ENCODE measurements at places on chromosomes 4 and X. TPM values are rescaled to one million over a fixed set of nuclear protein-coding genes. Genes with fewer than 3 reads are reported as not detected.

GRCh38 chr4:168981460-168981859, 28.6 kb downstream of the CBR4 start:
- H3K36me3 ChIP-seq, result peaks cover 3% of the 10 kb centered on the region
- DNase-seq, result no peak
- no peak overlapping the region for H3K27ac ChIP-seq
- H3K4me3 ChIP-seq, result no peak overlapping the region
- no peaks in the 10 kb centered on the region for H3K4me1 ChIP-seq
- no peaks in the 10 kb centered on the region for H3K27me3 ChIP-seq

DNA sequence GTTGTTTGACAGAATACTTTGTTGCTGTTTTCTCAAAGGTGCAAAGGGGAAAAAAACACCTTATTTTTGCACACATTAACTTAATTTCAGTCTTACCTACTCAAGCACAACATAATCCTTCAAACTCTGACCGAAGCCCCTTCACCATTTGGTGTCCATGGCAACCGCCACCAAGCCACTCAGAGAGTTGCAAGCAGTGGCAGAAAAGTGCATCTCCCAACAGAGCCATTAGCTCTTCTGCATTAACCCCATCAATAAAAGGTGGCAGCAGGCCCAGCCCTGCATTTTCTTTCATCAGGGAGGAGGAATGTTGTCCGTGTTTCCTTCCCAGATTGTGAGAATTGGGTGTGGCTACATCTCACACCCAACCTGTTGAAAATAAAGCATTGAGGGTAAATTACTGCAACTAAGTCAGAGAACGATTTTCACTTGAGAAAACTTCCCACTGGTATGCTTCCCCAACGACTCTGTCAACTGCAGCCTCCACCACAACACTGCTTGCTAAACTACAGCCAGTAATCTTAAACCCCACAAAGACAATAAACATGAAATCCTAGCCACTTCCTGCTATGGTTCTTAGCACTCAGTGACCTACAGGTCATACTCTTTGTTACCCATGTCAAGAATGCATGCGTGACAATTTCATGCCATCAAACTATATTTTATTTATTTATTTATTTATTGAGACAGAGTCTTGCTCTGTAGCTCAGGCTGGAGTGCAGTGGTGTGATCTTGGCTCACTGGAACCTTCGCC, 154.0 kb downstream of the GRIA3 start:
- no peaks in the 10 kb centered on the region for H3K36me3 ChIP-seq
- no peak for DNase-seq
- H3K4me3 ChIP-seq, result no peak overlapping the region
- no peak overlapping the region for H3K27ac ChIP-seq
- H3K4me1 ChIP-seq, result no peaks in the 10 kb centered on the region

DNA sequence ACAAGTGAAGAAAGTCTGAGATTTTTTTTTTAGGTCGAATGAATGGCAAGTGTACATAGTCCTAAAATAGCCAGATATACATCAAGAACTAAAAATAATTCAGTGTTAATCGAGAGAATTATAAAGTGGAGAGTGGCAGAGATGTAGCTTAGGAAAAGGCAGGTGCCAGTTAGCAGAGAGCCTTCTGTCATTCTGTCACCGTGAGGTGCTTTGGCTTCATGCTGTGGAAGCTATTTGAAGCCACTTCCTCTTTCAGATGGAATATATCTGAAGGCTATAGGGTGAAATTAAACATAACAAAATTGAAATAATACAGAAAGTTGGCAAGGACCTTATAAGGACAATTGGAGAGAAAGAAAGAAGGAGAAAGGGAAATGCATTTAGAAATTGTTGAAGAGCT, 756.3 kb downstream of the CCSER1 start:
- no peaks in the 10 kb centered on the region for H3K36me3 ChIP-seq
- H3K27me3 ChIP-seq, result no peaks in the 10 kb centered on the region
- no peaks in the 10 kb centered on the region for H3K4me1 ChIP-seq
- no peak overlapping the region for H3K4me3 ChIP-seq
- DNase-seq, result no peak

- H3K27me3 ChIP-seq, result no peaks in the 10 kb centered on the region
- no peak for DNase-seq
- no peaks in the 10 kb centered on the region for H3K36me3 ChIP-seq
- H3K27ac ChIP-seq, result no peak overlapping the region
- H3K4me1 ChIP-seq, result no peaks in the 10 kb centered on the region
- no peak overlapping the region for H3K4me3 ChIP-seq
Measured at GRCh38 chr4:41041551-41041950, 172.8 kb downstream of the APBB2 start.

DNA sequence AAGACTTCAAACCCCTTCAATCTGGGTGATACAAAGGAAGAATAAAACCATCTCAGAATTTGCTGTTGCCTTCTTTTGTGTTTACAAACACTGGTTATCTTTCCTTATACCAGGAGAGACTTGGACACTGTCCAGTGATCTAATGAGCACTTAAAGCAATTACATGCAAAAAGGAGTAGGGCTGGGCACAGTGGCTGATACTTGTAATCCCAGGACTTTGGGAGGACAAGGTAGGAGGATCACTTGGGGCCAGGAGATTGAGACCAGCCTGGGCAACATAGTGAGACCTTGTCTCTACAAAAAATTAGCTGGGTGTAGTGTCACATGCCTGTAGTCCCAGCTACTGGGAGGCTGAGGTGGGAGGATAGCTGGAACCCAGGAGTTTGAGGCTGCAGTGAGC, 95.7 kb upstream of the DRD5 start:
- no peak for DNase-seq
- no peak overlapping the region for H3K4me3 ChIP-seq
- H3K27me3 ChIP-seq, result no peaks in the 10 kb centered on the region
- H3K4me1 ChIP-seq, result no peaks in the 10 kb centered on the region

DNA sequence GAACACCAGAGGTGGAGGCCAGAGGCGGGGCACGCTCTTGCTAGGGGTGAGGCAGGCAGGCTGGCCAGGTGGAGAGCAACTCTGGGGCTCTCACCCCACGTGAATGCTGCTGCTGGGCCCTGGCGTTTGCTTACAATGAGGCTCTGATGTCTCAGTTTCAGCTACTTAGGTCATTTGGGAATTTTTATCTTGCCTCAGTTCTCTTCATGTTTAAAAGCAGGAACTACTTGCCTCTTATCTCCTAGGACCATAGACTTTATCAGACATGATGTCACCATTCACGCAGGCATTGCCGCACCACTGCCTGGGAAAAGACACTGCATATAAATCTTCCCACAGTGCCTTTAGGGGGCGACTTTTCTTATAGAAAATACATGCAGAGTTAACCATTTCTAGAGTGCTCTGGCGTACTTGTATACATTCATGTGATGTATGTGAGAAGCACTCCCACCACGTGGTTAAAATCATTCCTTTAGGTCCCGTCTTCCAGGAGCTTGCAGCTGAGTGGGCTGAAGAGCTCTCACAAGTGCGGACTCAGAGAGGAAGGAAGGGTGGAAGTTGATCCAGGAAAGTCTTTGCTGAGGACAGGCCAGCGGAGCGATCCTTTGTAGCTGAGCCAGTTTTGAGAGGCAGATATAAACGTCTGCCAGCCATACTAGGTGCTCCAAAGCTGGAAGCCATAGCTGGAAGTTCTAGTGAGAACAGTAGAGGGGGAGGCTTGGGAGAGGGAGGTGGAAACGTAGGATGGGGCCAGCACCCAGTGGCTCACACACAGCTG, 84.3 kb upstream of the CLDN34 start:
- DNase-seq, result no peak
- H3K4me1 ChIP-seq, result no peaks in the 10 kb centered on the region
- H3K4me3 ChIP-seq, result no peak overlapping the region
- H3K27me3 ChIP-seq, result no peaks in the 10 kb centered on the region

DNA sequence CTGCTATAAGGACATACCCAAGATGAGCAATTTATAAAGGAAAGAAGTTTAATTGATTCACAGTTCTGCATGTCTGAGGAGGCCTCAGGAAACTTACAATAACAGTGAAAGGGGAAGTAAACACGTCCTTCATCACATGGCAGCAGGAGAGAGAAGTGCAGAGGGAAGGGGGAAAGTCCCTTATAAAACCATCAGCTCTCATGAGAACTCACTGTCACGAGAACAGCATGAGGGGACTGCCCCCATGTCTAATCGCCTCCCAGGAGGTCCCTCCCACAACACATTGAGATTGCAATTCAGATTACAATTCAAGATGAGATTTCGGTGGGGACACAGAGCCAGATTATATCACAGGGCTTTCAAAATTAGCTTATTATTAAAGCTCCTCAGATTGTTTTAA, 209.5 kb upstream of the PPP3CA start:
- no peaks in the 10 kb centered on the region for H3K27me3 ChIP-seq
- H3K4me1 ChIP-seq, result no peaks in the 10 kb centered on the region
- no peak overlapping the region for H3K4me3 ChIP-seq
- H3K36me3 ChIP-seq, result no peaks in the 10 kb centered on the region
- no peak for DNase-seq
- no peak overlapping the region for H3K27ac ChIP-seq

- peaks cover 36% of the 10 kb centered on the region for H3K4me1 ChIP-seq
- no peak overlapping the region for H3K4me3 ChIP-seq
- H3K27me3 ChIP-seq, result no peaks in the 10 kb centered on the region
- no peak overlapping the region for H3K27ac ChIP-seq
Measured at GRCh38 chrX:155888139-155888538, 7.0 kb downstream of the VAMP7 start.

GRCh38 chr4:24382381-24382780, 202.0 kb downstream of the DHX15 start:
- no peak overlapping the region for H3K4me3 ChIP-seq
- no peak for DNase-seq
- H3K36me3 ChIP-seq, result no peaks in the 10 kb centered on the region
- no peaks in the 10 kb centered on the region for H3K4me1 ChIP-seq
- no peaks in the 10 kb centered on the region for H3K27me3 ChIP-seq

DNA sequence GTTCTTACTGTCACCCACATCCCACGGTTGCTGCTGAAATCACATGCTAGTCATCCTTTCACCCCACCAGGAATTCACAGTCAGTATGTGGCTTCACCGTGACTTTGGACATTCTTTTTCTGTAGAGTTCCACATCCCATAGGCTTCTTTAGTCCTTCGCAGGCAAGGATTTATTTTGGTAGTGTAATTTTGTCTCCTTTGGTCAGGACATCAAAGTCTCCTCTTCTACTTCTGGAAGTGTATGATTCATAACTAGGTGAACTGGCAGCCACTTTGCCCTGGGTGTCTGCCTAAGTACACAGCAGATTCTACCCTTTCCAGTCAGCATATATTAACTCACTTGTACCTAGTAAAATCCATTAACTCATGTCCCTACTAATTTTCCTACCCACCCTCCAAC, 38.3 kb upstream of the MMAA start:
- H3K4me3 ChIP-seq, result no peak overlapping the region
- H3K36me3 ChIP-seq, result no peaks in the 10 kb centered on the region

GRCh38 chrX:24955372-24955930, 60.3 kb downstream of the ARX start:
- no peaks in the 10 kb centered on the region for H3K27me3 ChIP-seq
- no peak overlapping the region for H3K27ac ChIP-seq
- no peaks in the 10 kb centered on the region for H3K36me3 ChIP-seq
- no peaks in the 10 kb centered on the region for H3K4me1 ChIP-seq

DNA sequence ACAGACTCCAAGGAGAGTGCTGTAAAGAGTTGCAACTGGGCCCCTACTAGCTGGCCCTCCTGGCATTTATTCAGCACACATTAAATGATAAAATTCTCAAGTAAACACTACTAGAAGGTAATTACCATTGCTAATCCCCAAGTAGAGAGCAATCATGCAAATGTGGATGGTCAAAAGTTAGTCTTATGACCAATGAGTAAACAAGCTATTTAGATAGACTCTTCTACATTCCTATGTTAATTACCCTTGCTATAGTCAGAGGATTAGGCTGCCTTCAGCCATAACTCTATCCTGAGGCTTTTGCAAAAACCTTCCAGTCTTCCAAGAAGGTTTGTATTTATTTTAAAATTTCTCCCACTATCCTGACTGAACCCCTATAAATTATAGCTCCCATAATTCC, 28.3 kb upstream of the HPGD start:
- H3K4me1 ChIP-seq, result no peaks in the 10 kb centered on the region
- no peaks in the 10 kb centered on the region for H3K27me3 ChIP-seq
- H3K27ac ChIP-seq, result no peak overlapping the region
- no peak overlapping the region for H3K4me3 ChIP-seq

- H3K36me3 ChIP-seq, result no peaks in the 10 kb centered on the region
- no peak overlapping the region for H3K4me3 ChIP-seq
- H3K27ac ChIP-seq, result no peak overlapping the region
Measured at GRCh38 chr4:106738121-106738520, 298.0 kb downstream of the DKK2 start.

- no peak for DNase-seq
- no peak overlapping the region for H3K27ac ChIP-seq
- H3K4me3 ChIP-seq, result no peak overlapping the region
- no peaks in the 10 kb centered on the region for H3K27me3 ChIP-seq
- no peaks in the 10 kb centered on the region for H3K36me3 ChIP-seq
Measured at GRCh38 chr4:8794491-8794890, 77.1 kb downstream of the HMX1 start.

DNA sequence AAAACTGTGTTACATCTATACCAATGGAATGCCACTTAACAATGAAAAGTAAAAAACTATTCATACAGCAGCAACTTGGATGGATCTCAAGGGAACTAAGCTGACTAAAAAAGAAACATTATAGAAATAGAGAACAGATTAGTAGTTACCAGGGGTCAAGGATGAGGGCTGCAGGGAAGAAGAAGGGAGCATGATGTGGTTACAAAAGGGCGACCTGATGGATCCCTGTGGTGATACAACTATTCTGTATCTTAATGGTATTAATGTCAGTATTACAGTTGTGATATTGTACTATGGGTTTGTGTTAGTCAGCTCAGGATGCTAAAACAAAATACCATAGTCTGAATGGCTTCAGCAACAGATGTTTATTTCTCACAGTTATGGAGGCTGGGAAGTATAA, 190.7 kb downstream of the ZNF674 start:
- H3K27ac ChIP-seq, result no peak overlapping the region
- no peak overlapping the region for H3K4me3 ChIP-seq
- DNase-seq, result no peak
- no peaks in the 10 kb centered on the region for H3K4me1 ChIP-seq
- H3K36me3 ChIP-seq, result no peaks in the 10 kb centered on the region

GRCh38 chrX:13937370-13938050, 92.2 kb downstream of the GEMIN8 start:
- H3K4me3 ChIP-seq, result no peak overlapping the region
- peaks cover 7% of the 10 kb centered on the region for H3K27me3 ChIP-seq
- no peaks in the 10 kb centered on the region for H3K36me3 ChIP-seq
- no peak for DNase-seq
- no peak overlapping the region for H3K27ac ChIP-seq

DNA sequence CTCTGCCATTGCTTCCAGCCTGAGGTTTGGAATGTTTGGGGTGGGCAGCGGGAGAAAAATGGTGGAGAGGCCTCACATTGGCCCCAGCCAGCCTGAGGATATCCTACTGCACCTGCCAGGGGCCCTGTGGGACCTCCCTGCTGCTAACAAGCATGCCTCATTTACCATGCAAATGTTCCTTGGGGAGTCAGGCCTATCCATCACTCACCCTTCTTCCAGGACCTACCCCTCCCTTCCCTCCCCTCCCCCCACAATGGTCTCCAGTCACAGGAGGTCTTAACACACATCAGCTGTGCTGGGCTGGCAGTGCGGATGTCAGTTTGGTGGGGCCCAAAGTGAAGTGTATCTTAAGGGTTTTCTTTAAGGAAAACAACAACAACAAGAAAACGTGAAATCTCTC, 139.2 kb downstream of the SHOX start:
- H3K27ac ChIP-seq, result no peak overlapping the region
- no peaks in the 10 kb centered on the region for H3K36me3 ChIP-seq
- H3K4me3 ChIP-seq, result no peak overlapping the region
- no peaks in the 10 kb centered on the region for H3K4me1 ChIP-seq
- no peak for DNase-seq

Gene GC
- total RNA-seq, result not detected

Gene SYP
- 0.50 TPM for total RNA-seq

Gene CORIN
- total RNA-seq, result 1.1 TPM

Gene RTL9
- not detected for total RNA-seq

Gene FHIP1A
- total RNA-seq, result 2.6 TPM

Gene PCDH19
- not detected for total RNA-seq

Gene TSR2
- total RNA-seq, result 42.1 TPM

Gene FREM3
- total RNA-seq, result not detected

Gene ENAM
- total RNA-seq, result not detected

All from CD4-positive, alpha-beta memory T cell (primary cell).